ENCODE measurements at places on chromosomes 13 and 19. TPM values are rescaled to one million over a fixed set of nuclear protein-coding genes. Genes with fewer than 3 reads are reported as not detected.

Gene MCEMP1
- not detected for total RNA-seq

Gene KCNC3
- 0.80 TPM for total RNA-seq

Gene IPO5
- total RNA-seq: 86.5 TPM

Gene CEACAM3
- not detected for total RNA-seq

Gene ZNF726
- 5.4 TPM for total RNA-seq

Gene ZGLP1
- 10.0 TPM for total RNA-seq

Gene SLC25A41
- 0.62 TPM for total RNA-seq

- peak overlapping the region; percentile 65 for H3K27ac ChIP-seq
- no peaks in the 10 kb centered on the region for H3K27me3 ChIP-seq
- no peak overlapping the region for H3K4me3 ChIP-seq
- DNase-seq: no peak
These were observed 7.4 kb downstream of the ISYNA1 start for GRCh38 chr19:18430417-18431144.

GRCh38 chr13:112910616-112911280, 58.3 kb upstream of the MCF2L start:
- no peak overlapping the region for H3K4me3 ChIP-seq
- no peak overlapping the region for H3K27ac ChIP-seq
- peaks cover 12% of the 10 kb centered on the region for H3K27me3 ChIP-seq
- no peak for DNase-seq
- no peaks in the 10 kb centered on the region for H3K36me3 ChIP-seq
- H3K4me1 ChIP-seq: peaks cover 15% of the 10 kb centered on the region

- H3K4me1 ChIP-seq: no peaks in the 10 kb centered on the region
- no peak overlapping the region for H3K4me3 ChIP-seq
- no peaks in the 10 kb centered on the region for H3K27me3 ChIP-seq
These were observed 104.5 kb downstream of the FRY start for GRCh38 chr13:32136061-32136460.

DNA sequence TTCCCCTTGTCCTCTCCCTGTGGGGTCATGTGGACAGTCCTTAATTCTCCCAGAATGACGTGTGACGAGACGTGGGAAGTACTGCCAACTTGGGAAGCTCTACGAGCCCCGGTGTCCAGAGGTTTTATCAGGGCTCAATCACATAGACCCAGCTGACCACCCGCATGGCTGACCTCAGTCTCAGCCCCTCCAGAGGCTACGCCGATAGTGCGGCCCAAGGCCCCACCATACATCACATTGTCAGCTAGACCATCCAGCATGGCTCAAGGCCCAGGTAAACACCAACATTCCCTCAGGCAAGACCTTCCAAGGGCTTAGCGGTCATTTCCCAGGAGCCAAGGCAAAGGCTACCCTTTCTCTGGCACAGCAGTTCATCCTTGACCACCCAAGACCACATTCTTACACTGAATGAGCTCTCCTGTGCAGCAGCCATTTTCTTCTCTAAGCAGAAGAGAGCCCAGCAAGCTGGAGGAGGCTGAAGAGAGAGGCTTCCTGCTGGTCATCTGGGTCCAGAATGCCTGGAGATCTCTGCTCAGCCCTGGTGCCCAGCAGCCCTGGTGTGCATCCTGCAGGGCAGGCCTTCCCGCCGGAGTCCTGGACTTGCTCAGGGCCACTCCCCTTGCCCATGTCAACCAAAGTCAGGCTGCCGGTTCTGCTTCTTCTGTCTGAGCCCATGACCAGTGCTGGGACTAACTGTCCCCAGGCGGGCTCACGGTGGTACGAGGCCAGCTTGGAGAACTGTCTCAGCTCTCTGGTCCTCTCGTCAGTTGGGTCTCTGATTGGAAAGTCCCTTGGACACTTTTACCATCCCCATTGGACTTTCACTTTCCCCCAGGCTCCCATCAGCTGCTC, 7.9 kb upstream of the F10 start:
- DNase-seq: no peak
- no peak overlapping the region for H3K27ac ChIP-seq
- H3K4me1 ChIP-seq: no peaks in the 10 kb centered on the region
- H3K4me3 ChIP-seq: no peak overlapping the region
- H3K36me3 ChIP-seq: no peaks in the 10 kb centered on the region
- no peaks in the 10 kb centered on the region for H3K27me3 ChIP-seq

DNA sequence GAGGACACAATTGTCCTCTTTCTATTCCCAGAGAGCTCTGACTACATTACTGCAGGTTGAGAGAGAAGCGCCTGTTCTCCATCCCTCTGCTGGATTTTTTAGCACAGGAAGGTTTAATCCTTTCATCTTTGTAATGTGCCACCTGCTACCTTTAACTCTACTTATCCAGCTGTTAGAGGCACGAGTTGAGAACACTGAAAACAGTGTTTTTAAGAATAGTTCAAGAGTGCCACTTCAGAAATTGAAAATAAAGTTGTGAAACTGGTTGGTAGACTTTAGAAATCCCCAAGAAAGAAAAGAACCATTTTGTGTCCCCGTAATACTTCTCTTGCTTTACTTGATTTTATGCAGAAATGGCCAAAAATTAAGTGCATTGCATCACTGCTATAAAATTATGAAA, 20.6 kb downstream of the FREM2 start:
- peaks cover 3% of the 10 kb centered on the region for H3K27me3 ChIP-seq
- no peaks in the 10 kb centered on the region for H3K36me3 ChIP-seq
- no peak for DNase-seq

DNA sequence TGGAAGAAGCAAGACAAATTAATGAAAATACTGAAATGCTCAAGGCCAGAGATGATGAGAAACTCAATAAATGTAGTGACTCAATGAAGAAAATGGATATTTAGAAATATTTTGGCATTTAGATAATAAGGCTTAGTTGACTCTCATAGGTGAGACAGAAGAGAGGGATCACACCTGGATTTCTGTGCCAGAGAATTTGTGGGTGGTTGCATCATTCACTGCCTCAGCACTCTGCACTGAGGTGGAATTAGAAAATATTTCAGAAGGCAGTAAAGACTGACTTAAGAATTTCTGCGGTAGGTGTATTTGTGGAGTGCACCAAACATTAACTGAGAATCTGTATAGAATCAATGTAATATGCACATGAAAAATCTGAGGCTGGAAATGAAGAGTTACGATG, 848.3 kb upstream of the PCDH9 start:
- no peak overlapping the region for H3K4me3 ChIP-seq
- H3K27ac ChIP-seq: no peak overlapping the region
- no peaks in the 10 kb centered on the region for H3K4me1 ChIP-seq
- H3K36me3 ChIP-seq: no peaks in the 10 kb centered on the region

DNA sequence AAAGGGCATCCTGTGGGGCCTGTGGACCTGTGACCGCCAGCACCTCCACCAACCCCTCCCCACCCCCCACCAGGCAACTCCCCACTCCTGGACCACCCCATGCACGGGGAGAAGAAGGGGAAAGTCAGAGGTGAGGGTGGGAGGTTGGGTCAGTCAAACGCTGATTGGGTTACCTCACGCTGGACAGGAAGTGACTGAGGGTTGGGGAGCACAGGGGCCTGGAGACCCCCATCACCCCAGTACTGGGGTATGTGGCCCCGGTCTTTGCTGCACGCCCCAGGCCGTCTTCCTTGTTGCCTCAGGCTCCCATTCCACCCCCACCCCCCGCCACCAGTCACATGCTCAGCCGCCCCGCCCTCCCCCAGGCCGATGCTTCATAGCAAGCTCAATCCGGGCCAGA, 59.0 kb downstream of the COLGALT1 start:
- no peak overlapping the region for H3K27ac ChIP-seq
- peaks cover 48% of the 10 kb centered on the region for H3K27me3 ChIP-seq
- DNase-seq: no peak
- no peaks in the 10 kb centered on the region for H3K36me3 ChIP-seq

- peaks cover 26% of the 10 kb centered on the region for H3K36me3 ChIP-seq
- no peaks in the 10 kb centered on the region for H3K4me1 ChIP-seq
- peaks cover 1% of the 10 kb centered on the region for H3K27me3 ChIP-seq
These were observed 12.2 kb upstream of the MLLT1 start for GRCh38 chr19:6292006-6292405.

GRCh38 chr13:68714292-68714691, 1393.3 kb upstream of the ATXN8OS start:
- H3K36me3 ChIP-seq: no peaks in the 10 kb centered on the region
- no peaks in the 10 kb centered on the region for H3K4me1 ChIP-seq
- H3K27ac ChIP-seq: no peak overlapping the region
- DNase-seq: no peak
- H3K4me3 ChIP-seq: no peak overlapping the region

DNA sequence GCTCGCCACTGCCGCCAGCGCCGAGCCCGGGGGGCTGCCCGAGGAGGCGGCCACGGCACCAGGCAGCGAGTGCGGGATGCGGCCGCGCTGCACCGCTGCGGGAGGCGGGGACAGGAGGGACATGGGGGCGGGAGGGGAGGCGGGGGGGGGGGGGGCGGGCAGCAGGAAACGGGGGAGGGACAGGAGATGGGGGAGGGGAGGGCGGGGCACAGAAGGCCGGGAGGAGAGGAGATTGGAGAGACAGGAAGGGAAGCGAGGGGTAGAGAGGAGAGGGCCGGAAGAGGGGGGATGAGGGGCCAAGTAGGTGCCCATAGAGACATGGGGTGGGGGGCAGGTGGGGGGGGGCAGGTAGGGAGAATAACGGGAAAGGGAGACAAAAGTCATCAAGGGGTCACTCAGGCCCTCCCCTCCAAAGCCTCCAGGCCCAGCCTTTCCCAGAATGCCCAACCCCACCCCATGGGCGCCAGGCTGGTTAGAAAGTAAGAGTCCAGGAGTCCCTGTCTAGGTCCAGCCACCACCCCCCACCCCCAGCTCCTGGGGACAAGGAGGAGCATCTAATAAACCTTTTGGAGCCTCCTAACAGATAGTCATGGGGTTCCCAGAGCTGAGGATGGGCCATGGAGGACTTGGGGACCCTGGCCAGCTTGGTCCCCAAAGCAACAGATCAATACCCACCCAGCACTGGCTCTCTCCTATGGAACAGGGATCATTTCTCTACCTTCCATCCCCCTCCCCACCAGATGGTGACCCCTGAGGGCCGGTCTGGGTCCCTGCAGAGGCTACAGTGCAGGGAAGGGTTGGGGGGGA, 9.5 kb downstream of the NR2F6 start:
- H3K27ac ChIP-seq: no peak overlapping the region
- DNase-seq: no peak
- H3K27me3 ChIP-seq: no peaks in the 10 kb centered on the region
- peaks cover 13% of the 10 kb centered on the region for H3K4me1 ChIP-seq

DNA sequence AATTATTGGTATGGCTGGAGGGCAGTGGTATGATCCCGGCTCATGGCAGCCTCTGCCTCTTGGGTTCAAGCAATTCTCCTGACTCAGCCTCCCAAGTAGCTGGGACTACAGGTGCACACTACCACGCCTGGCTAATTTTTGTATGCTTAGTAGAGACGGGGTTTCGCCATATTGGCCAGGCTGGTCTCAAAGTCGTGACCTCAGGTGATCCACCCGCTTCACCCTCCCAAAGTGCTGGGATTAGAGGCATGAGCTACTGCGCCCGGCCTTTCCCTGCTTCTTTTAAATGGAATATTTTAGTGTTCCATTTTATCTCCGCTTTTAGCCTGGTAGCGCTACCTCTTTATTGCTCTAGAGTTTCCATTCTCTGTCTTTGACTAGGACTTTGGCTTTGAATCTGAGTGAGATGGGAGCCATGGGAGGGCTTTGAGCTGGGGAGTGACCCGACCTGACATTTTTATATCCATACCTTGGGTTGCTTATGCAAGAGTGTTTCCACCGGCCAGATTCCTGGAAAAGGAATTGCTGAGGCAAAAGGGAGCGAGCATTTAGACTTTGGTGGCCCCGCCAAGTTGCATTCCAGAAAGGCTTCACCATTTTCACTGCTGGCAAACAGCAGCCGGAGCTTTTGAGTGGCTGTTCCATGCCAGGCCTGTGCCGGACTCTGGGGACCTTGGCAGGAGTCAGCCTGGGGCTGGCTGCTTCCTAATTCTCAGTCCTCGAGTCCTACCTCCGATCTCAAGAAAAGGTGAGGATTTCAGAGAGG, 22.9 kb downstream of the BICRA start:
- no peak overlapping the region for H3K4me3 ChIP-seq
- DNase-seq: no peak
- peaks cover 44% of the 10 kb centered on the region for H3K36me3 ChIP-seq
- peaks cover 29% of the 10 kb centered on the region for H3K4me1 ChIP-seq
- H3K27me3 ChIP-seq: no peaks in the 10 kb centered on the region

GRCh38 chr13:106700439-106700838, 132.5 kb upstream of the ARGLU1 start:
- no peaks in the 10 kb centered on the region for H3K4me1 ChIP-seq
- H3K27me3 ChIP-seq: peaks cover 3% of the 10 kb centered on the region
- H3K36me3 ChIP-seq: no peaks in the 10 kb centered on the region
- no peak overlapping the region for H3K4me3 ChIP-seq
- no peak overlapping the region for H3K27ac ChIP-seq

GRCh38 chr13:97544031-97544765, 110.2 kb downstream of the RAP2A start:
- H3K27me3 ChIP-seq: peaks cover 5% of the 10 kb centered on the region
- no peak overlapping the region for H3K4me3 ChIP-seq
- no peak for DNase-seq

- H3K27me3 ChIP-seq: no peaks in the 10 kb centered on the region
- no peak overlapping the region for H3K27ac ChIP-seq
- H3K4me1 ChIP-seq: peaks cover 4% of the 10 kb centered on the region
- no peaks in the 10 kb centered on the region for H3K36me3 ChIP-seq
- DNase-seq: no peak
These were observed 7.2 kb downstream of the ARHGAP33 start for GRCh38 chr19:35782589-35782988.

DNA sequence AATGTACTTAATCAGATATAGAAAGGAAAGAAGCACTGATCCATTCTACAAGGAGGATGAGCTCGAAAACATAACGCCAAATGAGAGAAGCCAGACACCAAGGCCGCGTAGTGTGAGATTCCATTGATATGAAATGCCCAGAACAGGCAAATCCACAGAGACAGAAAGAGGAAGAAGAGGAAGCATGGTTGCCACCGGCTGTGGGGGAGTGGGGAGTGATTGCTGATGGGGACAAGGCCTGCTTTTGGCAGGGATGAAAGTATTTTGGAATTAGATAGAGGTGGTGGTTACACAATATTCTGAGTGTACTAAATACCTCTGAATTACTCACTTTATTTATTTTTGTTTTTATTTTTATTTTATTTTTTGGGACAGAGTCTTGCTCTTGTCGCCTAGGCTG, 50.2 kb upstream of the KLF2 start:
- no peak overlapping the region for H3K4me3 ChIP-seq
- no peaks in the 10 kb centered on the region for H3K4me1 ChIP-seq
- no peak overlapping the region for H3K27ac ChIP-seq
- no peak for DNase-seq
- no peaks in the 10 kb centered on the region for H3K36me3 ChIP-seq
- no peaks in the 10 kb centered on the region for H3K27me3 ChIP-seq

DNA sequence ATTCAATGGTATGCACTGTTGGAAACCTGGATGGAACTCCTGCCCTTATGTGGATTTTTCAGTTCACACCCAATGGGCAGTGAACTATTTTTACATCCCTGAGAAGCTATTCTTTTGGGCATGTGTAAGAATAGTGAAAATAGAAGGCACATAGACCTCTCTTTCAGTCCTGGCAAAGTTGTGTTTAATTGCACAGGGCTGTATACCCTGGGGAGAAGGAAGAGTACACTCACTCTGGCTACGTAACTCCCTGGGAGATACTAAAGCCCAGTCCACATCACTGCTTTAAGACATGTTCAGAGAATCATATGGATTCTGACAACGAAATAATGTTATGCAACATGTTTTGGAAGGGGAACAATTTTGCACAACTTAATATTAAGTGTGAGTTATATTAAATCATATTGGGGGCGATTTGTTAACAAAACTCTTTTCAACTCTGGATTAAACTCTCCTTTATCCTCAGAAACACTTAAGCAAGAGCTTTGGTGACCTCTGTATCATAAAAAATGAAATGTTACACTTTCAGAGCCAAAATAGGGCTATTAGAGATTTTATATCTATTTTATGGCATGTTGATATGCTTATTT, 166.1 kb downstream of the DCT start:
- no peaks in the 10 kb centered on the region for H3K36me3 ChIP-seq
- H3K27me3 ChIP-seq: no peaks in the 10 kb centered on the region
- no peak overlapping the region for H3K4me3 ChIP-seq
- DNase-seq: no peak
- peaks cover 17% of the 10 kb centered on the region for H3K4me1 ChIP-seq
